ENCODE measurements at places on chromosomes 1 and 21.

DNA sequence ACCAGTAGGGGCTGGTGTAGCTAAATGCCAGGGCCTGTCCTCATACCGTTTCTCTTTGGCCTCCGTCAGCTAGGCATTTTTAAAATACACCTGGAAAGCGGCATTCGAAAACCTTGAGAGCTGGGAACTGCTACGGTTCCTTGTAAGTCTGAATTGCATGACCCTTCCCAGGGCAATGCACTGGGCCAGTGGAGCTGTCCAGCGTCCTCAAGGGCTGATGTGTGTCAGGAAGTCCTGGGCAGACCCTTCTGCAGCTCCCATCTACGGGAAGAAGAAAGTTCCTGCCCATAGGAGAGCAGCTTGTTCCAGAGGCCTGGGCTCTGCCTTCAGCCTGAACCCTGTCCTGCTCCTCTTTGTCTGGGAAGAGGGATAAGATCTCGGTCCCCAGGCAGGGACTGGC is 34.1 kb downstream of the UBASH3A start:
- DNase-seq: no peak

- DNase-seq: no peak
Observed at GRCh38 chr1:189036628-189037027, 1441.0 kb downstream of the BRINP3 start.

- DNase-seq: no peak
Observed at GRCh38 chr1:93991271-93991670, 82.0 kb upstream of the GCLM start.

- no peak for DNase-seq
Observed at GRCh38 chr1:199226163-199226562, 587.3 kb downstream of the PTPRC start.

GRCh38 chr1:167463875-167464575 is 54.3 kb downstream of the CD247 start:
- DNase-seq: no peak

DNA sequence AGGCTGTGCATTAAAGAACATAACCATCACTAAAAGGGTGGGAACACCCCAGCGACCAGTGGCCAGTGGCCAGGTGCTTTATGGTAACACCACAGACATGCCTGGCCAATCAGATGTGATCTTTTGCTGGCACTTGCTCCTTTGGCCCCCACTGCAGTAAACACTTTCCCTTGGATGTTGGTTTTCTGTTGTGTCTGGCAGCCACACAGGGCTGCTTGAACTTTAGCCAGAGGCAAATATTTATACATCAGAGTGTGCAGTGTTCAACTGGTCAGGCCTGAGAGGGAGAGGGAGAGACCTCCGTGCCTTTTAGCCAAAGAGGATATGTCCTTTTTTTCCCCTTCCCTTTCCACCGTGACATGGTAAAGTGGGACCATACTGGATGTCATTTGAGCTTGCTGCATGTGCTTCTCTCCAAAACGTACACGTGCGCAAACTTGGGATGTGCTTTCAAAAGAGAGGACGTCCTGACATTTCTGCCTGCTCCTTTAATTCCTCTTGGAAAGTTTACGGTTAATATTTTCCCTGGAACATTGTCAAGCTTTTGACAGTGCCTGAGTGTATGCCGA is 101.2 kb downstream of the NFIA start:
- DNase-seq: no peak
